Progenitor cell of endocrine pancreas (in vitro differentiated cells): ENCODE measurements at places on chromosomes 4 and X.
A peak's percentile ranks its signal among the peaks of the same experiment; 100 is the strongest.

GRCh38 chrX:39050427-39050826 is 249.2 kb downstream of the MID1IP1 start:
- no peaks in the 10 kb centered on the region for H3K27me3 ChIP-seq
- H3K36me3 ChIP-seq, result no peaks in the 10 kb centered on the region
- peaks cover 5% of the 10 kb centered on the region for H3K4me1 ChIP-seq
- no peak overlapping the region for H3K4me3 ChIP-seq
- no peak for DNase-seq

DNA sequence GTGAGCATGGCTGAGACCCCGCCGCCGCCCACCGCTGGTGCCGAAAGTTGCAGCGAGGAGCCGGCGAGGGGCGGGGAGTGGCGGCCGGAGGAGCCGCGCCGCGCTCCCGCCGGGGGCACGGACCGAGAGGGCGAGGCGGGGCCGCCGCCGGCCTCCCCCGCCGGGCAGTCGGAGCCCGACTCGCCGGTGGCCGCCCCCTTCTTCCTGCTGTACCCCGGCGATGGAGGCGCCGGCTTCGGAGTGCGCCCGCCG is 16.5 kb downstream of the UTP3 start:
- H3K4me1 ChIP-seq, result peaks cover 24% of the 10 kb centered on the region
- H3K36me3 ChIP-seq, result no peaks in the 10 kb centered on the region
- H3K27me3 ChIP-seq, result no peaks in the 10 kb centered on the region
- peak overlapping the region; percentile 83 for H3K4me3 ChIP-seq
- H3K27ac ChIP-seq, result no peak overlapping the region
- DNase-seq, result no peak

DNA sequence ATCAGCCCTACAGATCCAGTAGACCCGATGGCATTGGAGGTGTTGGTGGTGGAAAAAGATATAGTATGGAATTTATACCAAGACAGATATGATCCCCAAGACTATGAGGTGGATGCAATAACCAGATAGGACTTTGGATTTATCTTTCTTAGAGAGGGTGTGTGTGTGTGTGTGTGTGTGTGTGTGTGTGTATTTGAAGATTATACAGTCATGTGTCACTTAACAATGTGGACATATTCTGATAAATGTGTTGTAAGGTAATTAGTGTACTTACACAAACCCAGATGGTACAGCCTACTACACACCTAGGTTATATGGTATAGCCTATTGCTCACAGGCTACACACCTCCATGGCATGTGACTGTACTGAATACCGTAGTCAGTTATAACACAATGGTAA is 24.4 kb upstream of the TAB3 start:
- H3K36me3 ChIP-seq, result no peaks in the 10 kb centered on the region
- no peaks in the 10 kb centered on the region for H3K27me3 ChIP-seq
- no peak overlapping the region for H3K27ac ChIP-seq
- no peak overlapping the region for H3K4me3 ChIP-seq
- no peak for DNase-seq

GRCh38 chrX:48726596-48726995 is 30.1 kb downstream of the SUV39H1 start:
- H3K4me3 ChIP-seq, result no peak overlapping the region
- no peak for DNase-seq
- H3K4me1 ChIP-seq, result no peaks in the 10 kb centered on the region

DNA sequence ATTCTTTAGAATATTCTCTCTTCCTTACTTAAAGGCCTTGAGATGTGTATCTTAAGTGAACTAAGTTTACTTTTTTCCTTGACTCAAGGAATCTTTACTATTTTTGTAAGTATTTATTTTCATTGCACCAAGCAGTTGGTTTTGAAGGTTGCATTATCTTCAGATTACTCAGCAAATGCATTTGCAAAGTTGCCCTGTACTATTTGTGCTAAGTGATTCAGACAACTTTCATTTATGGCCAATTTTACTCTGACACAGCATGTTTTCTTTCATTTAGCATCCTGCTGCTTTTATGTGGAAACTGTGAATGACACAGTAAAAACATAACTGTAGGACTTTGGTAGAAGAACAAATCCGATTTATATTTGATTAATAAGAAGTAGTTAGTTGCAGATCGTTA is 191.0 kb downstream of the CCSER1 start:
- DNase-seq, result no peak
- H3K27ac ChIP-seq, result no peak overlapping the region
- H3K4me3 ChIP-seq, result no peak overlapping the region
- H3K4me1 ChIP-seq, result no peaks in the 10 kb centered on the region

GRCh38 chr4:38387348-38387747 is 276.7 kb upstream of the KLF3 start:
- H3K4me3 ChIP-seq, result no peak overlapping the region
- no peaks in the 10 kb centered on the region for H3K27me3 ChIP-seq
- H3K27ac ChIP-seq, result no peak overlapping the region
- no peak for DNase-seq
- H3K36me3 ChIP-seq, result peaks cover 2% of the 10 kb centered on the region

DNA sequence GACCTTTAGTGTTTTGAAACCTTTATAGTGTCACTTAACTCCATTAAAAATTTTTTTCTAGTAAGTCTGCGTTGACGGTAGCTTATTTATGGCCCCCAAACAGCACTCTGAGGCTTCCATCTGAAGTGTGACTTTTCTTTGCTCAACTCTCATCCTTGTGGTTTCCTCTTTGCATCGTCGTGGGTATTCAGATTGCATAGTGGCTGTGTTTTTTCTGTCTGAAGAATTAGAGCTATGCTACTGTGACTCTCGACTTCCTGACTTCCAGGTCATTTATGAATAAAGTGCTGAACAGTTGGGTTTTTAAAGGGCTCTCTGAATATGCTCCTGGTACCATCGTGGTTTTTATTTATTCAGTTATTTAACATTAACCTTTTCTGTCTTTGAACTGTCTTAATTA is 44.9 kb downstream of the JADE1 start:
- H3K4me3 ChIP-seq, result no peak overlapping the region
- no peaks in the 10 kb centered on the region for H3K27me3 ChIP-seq
- no peak for DNase-seq
- H3K27ac ChIP-seq, result no peak overlapping the region
- no peaks in the 10 kb centered on the region for H3K4me1 ChIP-seq

DNA sequence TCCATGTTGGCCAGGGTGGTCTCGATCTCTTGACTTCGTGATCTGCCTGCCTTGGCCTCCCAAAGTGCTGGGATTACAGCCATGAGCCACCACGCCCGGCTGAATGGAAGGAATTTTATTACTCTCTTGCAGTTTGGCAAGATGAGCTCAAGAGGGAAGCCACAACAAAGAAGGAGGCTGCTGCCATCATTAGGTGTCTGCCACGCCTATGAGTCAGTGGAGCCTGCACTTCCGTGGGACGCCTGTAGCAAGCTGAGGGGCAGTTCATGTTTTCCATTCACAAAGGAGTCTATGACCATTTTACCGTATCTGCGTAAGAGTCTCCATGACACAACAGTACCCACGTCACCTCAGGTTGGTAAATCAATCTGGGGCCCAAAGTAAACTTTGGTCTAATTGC is 51.2 kb upstream of the CHRNA9 start:
- peaks cover 2% of the 10 kb centered on the region for H3K4me1 ChIP-seq
- H3K36me3 ChIP-seq, result no peaks in the 10 kb centered on the region
- H3K27me3 ChIP-seq, result no peaks in the 10 kb centered on the region
- no peak for DNase-seq
- no peak overlapping the region for H3K4me3 ChIP-seq

DNA sequence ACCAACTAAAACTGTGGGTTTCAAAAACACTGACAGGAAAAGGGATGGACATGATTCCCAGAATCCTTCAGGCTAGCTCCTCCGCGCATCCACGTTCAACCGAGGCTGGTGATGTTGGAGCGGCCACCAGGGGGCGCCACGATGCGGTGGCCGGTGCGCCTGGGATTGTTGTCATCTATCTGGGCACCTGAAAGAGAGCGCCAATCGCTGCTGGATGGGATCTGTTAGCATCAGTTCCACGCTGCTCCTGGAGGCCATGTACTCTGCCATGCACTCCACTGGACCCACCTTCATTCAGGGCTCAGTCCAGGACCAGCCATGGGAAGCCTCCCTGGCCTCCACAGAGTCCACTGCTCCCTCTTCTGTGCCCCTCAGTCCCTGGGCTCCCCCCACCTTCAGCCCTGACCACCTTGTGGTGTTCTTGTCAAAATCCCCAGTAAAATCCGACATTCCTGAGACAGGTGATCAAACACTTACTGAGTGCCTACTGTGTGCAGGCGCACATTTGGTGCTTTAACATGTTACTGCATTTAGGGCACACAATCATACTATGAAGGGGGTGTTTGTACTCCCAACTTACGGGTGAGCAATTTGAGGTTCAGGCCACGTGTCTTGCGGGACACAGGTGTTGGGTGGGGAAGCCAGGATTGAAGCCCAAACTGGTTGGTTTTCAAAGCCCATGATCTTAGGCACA is 71.1 kb downstream of the CRMP1 start:
- H3K36me3 ChIP-seq, result peaks cover 37% of the 10 kb centered on the region
- no peak overlapping the region for H3K4me3 ChIP-seq
- no peak overlapping the region for H3K27ac ChIP-seq
- no peak for DNase-seq
- no peaks in the 10 kb centered on the region for H3K27me3 ChIP-seq
- no peaks in the 10 kb centered on the region for H3K4me1 ChIP-seq

DNA sequence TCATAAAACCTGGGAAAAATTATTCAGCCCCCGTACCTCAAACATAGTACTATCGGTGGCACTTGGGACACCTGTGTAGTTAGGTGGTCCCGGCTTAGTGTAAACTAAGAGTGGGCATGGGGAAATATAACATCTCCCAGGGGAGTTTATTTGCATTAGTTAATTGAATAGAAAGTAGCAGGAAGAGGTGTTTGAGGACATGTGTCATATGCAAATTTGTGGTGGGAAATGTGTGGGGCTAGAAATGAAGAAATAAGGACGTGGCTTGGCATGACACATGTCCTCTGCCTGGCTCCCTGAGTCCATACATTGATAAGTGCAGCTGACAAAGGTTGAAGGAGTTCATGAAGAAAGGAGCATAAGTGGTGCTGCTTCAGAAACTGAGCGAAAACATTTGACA is 483.6 kb downstream of the SH2D1A start:
- no peak overlapping the region for H3K4me3 ChIP-seq
- no peak overlapping the region for H3K27ac ChIP-seq
- no peaks in the 10 kb centered on the region for H3K36me3 ChIP-seq

GRCh38 chr4:35818520-35818919 is 425.8 kb downstream of the ARAP2 start:
- peaks cover 6% of the 10 kb centered on the region for H3K4me1 ChIP-seq
- H3K36me3 ChIP-seq, result no peaks in the 10 kb centered on the region
- H3K27me3 ChIP-seq, result no peaks in the 10 kb centered on the region
- no peak for DNase-seq

DNA sequence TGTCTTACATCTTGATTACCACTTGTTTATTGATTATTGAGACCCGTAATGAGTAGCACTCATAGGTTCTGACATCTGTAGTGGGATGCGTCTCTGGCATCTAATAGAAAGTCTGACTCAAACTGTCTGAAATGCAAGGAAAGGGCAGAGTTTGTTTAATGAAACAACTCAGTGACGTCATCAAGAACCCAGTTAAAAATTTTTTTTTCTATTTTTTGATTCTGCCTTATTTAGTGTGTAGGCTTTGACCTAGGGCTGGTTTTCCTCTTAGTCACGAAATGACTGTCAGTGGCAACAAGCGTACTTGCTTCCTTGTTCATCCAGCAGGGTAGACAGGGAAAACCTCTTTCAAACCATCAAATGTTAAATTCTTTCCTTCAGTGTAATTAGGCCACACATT is 3.1 kb upstream of the CDKL5 start:
- H3K4me1 ChIP-seq, result peaks cover 9% of the 10 kb centered on the region
- no peak overlapping the region for H3K27ac ChIP-seq
- H3K36me3 ChIP-seq, result no peaks in the 10 kb centered on the region
- no peak overlapping the region for H3K4me3 ChIP-seq
- DNase-seq, result no peak

- no peaks in the 10 kb centered on the region for H3K4me1 ChIP-seq
- H3K36me3 ChIP-seq, result peaks cover 5% of the 10 kb centered on the region
- no peaks in the 10 kb centered on the region for H3K27me3 ChIP-seq
Observed at GRCh38 chrX:9566150-9566621, 101.3 kb downstream of the TBL1X start.

GRCh38 chrX:19866626-19867410 is 20.6 kb downstream of the SH3KBP1 start:
- DNase-seq, result no peak
- no peak overlapping the region for H3K27ac ChIP-seq
- H3K4me1 ChIP-seq, result peaks cover 14% of the 10 kb centered on the region
- H3K27me3 ChIP-seq, result no peaks in the 10 kb centered on the region
- H3K4me3 ChIP-seq, result no peak overlapping the region

DNA sequence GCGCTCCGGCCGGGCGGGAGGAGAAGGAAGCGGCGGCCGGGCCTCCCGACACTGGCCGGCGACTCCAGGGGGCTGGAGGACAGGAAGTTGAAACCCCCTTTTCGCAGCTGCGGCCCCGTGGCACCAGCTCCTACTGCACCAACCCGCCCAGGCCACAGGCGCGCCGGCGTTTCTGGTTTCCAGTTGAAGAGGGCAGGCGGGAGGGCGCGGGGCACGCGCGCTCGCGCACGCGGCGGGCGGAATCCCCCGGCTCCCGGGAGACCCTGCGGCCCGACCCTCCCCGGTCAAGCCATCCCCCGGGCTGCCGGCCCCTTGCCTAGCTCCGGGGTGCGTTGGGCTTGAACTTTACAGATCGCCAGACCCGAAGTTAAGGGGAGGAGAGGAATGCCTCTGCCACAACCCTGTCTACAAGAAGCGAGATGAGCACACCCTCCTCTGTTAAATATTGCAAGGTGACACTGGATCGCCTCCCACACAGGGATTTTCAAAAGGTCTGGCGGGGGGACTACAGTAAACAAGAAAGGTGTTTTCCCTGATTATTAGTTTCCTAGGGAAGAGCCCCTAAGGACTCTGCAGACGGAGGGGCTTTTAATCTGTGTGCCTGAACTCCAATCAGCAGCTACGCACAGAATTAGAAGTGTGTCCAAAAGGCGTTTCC is 1.4 kb downstream of the ELOVL6 start:
- H3K27me3 ChIP-seq, result no peaks in the 10 kb centered on the region
- peak overlapping the region; percentile 87 for H3K27ac ChIP-seq
- peaks cover 28% of the 10 kb centered on the region for H3K4me1 ChIP-seq
- DNase-seq, result no peak

DNA sequence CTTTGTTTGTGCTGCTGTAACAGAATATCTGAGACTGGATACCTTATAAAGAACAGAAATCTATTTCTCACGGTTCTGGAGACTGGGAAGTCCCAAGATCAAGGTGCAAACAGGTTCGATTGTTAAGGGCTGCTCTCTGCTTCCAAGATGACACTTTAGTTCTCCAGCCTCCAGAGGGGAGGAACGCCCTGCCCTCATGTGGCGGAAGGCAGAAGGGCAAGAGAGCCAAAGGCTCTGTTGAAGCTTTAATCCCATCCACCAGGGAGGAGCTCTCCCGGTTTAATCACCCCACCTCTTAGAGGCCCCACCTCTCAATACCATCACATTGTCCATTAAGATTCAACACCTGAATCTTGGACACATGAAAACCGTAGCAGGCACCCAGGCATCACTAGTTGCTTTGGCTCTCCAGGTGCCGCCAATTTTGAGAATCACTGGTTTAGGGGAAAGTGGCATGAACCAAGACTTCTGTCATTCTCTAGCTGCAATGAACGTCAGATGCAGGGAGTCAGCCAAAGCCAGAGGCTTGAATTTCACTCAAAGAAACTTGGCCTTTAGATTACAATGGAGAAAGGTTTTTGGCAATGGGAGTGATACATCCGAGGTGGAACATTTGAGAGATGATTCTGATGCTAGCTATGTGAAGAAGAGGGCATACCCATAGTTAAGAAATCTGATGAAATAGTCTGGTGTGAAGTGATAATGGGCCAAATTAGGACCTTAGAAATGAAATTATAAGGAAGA is 15.7 kb downstream of the FHL1 start:
- H3K36me3 ChIP-seq, result peaks cover 2% of the 10 kb centered on the region
- H3K27ac ChIP-seq, result no peak overlapping the region
- H3K27me3 ChIP-seq, result peaks cover 6% of the 10 kb centered on the region
- H3K4me1 ChIP-seq, result peaks cover 3% of the 10 kb centered on the region
